ENCODE measurements at places on chromosomes 1 and 21. TPM values are rescaled to one million over a fixed set of nuclear protein-coding genes. Genes with fewer than 3 reads are reported as not detected.

DNA sequence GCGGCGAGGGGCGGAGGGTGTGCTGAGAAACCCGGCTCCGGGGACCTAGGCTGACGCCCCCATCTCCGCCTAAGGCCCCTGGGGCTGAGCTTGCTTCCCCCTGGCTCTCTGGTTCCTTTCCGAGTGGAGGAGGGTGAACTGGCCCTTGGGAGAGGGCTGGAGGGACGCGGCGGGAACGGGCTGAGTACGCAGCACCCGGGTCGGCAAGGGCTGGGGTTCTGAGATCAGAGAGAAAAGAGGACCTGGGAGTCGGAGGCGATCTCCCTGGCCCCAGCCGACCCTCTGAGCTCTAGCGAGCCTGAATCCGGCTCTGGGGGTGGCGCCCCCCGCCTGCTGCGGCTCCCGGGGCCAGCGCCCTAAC, 270.8 kb downstream of the FOXD2 start:
- DNase-seq, result no peak

TRAF5 gene
- total RNA-seq, result 1.5 TPM

A3GALT2 gene
- not detected for total RNA-seq

DNA sequence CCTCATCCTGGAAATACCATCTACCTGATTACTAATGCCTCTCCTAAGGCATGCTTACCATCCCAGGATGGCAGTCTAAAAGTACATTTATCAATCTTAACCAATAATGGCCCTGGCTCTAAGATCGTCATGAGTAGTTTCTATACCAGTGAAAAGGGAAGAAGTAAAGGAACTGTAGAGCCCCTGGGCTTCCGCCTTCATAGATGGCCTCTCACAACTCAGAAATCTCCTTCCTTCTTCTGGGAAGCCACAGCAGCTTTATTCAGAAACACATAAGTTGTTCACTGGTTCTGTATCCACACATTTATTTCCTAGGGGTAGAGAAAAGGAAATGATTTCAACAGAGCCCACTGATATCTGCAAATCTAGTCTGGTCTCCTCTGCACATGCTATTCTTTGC, 41.0 kb upstream of the CD5L start:
- no peak for DNase-seq

GRCh38 chr1:18637962-18638834, 7.6 kb downstream of the PAX7 start:
- no peak for DNase-seq

DNA sequence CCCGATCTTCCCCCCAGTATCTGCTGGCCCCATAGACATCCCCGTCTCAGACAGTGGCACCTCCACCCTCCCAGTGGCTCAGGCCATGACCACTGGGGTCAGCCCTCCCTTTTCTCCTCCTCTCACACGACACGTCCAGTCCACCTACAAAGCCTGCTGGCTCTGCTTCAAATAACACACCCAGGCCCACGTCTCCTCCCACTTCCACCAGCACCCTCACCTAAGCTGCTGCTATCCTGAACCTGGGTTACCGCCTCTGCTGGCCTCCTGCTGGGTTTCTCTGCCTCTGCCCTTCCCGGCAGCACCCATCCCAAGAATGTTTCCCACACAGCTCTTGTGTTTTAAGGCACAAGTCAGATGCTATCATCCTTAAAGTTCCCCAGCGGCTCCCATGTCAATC, 26.0 kb downstream of the MX2 start:
- DNase-seq, result no peak

RPL5 gene
- total RNA-seq, result 552 TPM

SUSD4 gene
- 2.5 TPM for total RNA-seq

LMX1A gene
- total RNA-seq, result 0.11 TPM

GRCh38 chr1:234938135-234938534, 190.5 kb downstream of the TOMM20 start:
- DNase-seq, result no peak

- DNase-seq, result no peak
Measured at GRCh38 chr1:19814681-19815503, at the start of gene RNF186. Gene RNF186 (minus strand): TSS chr1:19815283. CDS start chr1:19815101, 182 bp downstream.

All from left ventricle myocardium inferior (tissue), 1 donor.